Stimulated activated CD4-positive, alpha-beta T cell treated with anti-CD3 and anti-CD28 coated beads, Interleukin-1b, Interleukin-23, amount 100 ng/mL, for 48 hours (primary cell): ENCODE measurements at places on chromosomes 12 and 14.

DNA sequence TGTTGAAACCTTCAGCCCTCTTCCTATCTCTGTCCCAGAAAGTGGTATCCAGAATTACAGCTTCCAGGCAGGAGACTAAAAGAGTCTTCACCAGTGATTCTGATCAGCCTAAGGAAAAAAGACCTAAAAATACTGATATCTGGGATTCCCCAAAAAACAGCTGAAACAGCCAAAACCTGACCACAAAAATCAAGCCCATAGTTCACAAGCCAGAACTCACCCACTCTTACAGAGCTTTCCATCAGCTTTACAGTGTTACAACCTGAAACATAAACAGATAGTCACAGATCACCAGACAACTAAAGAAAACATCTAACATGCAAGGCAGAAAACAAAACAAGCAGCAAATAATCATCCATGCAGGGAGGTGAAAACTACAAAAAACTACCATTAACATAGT lies 26.0 kb upstream of the TSPAN8 start:
- no peak for DNase-seq

DNA sequence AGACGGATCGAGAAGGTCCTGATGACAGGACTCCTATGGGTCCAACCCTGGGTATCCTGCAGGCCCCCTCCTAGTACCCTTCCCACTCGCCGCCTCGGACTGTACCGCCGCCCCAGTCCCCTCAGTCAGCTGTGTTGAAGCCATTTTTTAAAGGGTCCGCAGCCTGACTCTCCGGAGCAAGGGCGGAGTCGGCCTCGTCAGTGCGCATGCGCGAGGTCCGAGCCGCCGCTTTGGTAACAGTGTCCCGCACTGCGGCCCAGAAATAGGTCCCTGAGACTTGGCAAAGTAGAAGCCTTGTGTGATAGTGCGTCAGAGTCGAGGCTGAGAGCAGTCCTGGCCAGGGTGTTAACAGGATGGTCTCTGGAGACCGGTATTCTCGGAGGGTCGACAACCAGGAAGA lies 769.0 kb upstream of the ALG10B start:
- no peak for DNase-seq

GRCh38 chr12:83473408-83474095 lies 786.8 kb downstream of the TMTC2 start:
- no peak for DNase-seq

- no peak for DNase-seq
These were observed 382.2 kb downstream of the MED13L start for GRCh38 chr12:115895247-115895646.

DNA sequence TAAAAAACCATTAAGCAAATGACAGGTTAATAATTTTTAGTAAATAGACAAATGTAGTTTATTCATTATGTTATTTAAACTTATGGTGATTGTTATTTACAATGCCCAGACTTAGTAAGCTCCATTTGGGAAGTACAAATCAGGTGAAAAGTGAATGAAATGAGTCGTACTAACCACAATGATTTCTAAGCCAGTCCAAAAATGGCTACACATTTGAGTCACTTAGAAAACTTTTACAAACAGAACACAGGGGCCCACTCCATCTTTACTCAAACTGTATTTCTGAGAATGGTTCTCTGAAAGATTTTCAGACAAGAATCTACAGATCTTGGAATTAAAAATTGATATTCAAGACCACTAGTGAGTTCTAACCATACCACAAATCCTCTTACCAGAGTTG lies 653.3 kb upstream of the MIS18BP1 start:
- DNase-seq, result no peak

GRCh38 chr12:90990611-90991010 lies 14.2 kb downstream of the EPYC start:
- DNase-seq, result no peak

DNA sequence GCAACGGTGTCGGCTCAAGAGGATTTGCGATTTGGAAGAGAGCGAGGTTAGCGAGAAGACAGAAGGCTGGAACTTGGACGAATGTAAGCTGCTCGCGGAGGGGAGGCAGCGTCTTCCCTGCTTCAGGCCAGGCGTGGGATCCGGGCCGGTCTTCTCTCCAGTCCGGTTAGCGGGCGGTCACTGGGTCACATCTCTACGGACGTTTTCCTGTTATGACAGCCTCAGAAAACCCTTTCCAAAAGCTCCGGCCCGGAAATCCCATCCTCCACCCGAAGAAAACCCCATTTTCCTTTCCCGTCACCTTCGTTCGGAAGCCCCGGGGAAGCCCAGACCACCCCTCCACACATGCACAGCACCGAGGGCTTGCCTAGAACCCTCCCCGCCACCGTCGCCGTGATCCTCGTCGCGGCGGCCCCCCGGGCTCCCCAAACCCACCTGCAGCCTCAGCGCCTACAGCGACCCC lies 268 bp downstream of the NDUFB1 start:
- DNase-seq, result no peak

DNA sequence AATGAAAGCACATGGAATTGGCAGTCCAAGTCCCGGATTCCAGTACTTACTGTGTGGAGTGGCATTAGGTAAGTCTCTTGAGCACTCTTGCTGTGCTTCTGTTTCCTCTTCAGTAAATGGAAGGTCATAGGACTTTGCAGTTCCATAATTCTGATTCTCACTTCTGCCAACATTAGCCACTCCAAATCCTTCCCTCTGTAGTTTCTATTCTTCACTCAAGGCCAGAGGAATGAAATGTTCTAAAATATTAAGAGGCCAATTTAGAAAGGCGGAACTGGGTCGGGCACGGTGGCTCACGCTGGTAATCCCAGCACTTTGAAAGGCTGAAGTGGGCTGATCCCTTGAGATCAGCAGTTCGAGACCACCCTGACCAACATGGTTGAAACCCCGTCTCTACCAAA lies 19.8 kb upstream of the SLC5A8 start:
- DNase-seq, result no peak

DNA sequence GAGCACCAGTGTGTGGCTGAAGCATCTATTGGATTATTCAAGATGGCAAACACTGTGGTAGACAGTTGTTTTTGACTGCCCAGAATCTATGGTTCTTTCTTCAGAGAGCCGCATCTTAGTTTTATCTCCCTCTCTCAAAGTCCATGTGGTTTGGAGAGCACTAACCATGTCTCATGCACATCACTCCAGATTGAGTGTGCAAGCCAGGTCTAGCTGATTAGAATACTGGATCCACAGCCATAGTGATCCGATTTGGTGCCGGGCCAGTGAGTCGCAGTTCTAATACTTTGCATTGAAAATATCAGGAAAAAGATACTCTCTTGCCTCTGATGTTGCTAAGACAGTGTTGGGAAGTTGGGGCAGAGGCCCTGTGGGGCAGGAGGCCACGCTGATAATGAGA lies 4.6 kb upstream of the SBNO1 start:
- no peak for DNase-seq

GRCh38 chr12:121170611-121171260 lies 38.1 kb downstream of the P2RX7 start:
- no peak for DNase-seq

GRCh38 chr12:29333178-29333577 lies 47.8 kb downstream of the ERGIC2 start:
- DNase-seq, result no peak
